RWPE1 (cell line): ENCODE measurements at places on chromosomes 4 and X.
A peak's percentile ranks its signal among the peaks of the same experiment; 100 is the strongest.

- DNase-seq: peak; percentile 30
Observed at GRCh38 chr4:39464886-39465501, 6.1 kb downstream of the LIAS start.

DNA sequence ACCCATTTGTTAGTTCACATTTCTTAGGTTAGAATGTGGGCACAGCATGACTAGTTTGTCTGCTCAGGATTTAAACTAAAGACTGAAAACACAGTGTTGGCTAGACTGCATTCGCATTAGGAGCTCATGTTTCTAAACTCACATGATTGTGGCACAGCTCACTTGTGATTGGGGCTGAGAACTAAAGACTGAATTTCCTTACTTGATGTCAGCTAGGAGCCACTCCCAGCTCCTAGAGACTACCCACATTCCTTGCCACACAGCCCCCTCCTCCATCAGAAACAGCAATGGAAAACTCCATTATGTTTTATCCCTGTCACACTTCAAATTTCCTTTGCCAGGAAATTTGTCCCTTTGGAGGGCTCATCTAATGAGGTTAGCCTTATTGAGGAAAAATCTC lies 170.2 kb upstream of the NUDT6 start:
- no peak for DNase-seq

GRCh38 chr4:84378356-84378755 lies 120.7 kb downstream of the NKX6-1 start:
- no peak for DNase-seq

DNA sequence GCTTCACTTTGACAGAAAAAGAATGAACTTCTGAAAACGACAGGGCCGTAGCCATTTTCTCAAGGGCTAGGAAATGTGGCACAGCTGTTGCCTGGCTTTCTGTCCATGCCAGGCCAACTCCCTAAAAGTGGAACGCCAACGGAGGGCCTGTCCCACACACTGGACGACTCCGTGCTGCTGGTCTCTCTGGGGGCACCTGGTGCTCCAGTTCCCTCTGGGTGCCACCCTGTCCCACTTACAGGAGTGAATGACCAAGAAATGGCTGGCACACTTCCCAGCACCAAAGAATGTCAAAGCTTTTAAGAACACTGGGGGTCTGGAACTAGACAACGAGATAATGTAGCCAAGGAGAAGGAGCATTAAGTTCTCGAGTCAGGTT lies 40.9 kb downstream of the GATB start:
- no peak for DNase-seq

GRCh38 chr4:101774807-101775206 lies 15.7 kb upstream of the BANK1 start:
- DNase-seq: no peak

DNA sequence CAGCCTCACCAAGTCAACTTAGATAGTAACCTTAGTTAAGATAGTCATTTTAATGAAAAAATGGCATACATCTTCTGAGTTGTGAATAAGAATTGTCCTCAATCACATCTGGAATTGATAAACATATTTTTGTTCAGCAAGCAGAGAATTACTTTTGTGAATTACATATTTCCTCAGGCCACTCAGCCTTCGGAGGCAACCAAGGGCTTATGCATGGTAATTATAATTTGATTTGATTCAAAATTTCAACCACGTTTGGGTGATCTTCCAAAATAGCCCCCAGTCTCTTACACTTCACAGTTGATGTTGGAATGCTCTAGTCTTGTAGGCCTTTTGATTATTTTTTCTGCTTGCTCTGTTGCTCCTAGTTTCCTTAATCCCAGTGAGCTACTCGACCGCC lies 63.4 kb downstream of the GALNTL6 start:
- DNase-seq: no peak

DNA sequence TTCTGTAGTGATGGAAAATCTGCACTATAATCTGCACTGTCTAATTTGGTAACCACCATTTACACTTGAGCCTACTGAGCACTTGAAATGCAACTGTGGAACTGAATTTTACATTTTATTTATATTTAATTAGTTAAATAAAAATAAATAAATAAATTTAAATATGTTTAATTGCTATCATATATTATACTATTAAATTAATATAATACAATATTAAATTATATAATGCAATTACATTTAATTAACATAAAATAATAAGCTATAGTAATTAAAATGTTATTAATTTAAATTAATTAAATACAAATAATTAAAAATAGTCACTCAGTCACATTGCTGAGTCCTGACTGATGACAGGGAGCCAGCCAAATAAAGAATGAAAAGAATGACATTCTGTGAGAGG lies 170.2 kb upstream of the F9 start:
- no peak for DNase-seq

DNA sequence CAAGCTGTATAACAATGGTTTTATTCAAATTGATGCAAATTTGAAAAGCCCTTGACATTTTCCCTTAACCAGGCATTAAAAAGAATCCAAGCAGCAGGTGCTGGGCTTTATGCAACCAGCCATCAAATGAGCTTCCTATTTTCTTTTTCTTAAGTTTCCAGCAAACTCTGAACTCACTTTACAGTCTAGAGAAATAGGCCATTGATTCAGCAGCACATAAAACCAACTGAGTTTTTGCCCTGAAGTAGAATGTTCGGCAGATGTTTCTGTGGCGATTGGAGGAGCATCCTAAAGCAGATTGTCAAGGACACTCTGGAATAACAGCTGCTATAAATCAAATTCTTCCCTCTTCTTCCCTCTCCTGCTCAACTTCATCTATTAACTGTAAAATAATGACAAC lies 582.8 kb upstream of the CPEB2 start:
- DNase-seq: no peak

DNA sequence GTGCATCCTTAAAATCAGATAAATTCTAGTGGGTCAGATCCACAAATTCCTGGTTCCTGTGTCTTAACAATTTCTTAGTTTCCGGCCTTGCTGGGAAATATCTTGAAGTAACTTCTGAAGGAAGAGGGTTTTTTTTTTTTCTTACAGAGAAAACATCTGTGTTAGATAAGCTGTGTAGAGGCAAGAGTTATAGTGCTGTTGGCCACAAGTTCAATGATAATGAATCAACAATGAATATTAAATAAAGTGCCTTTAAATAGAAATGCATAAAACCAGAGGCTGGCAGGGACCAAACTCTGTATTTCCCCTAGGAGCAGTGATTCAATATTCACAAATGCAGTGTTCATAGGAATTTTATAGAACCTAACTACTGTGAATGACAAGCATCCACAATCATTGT lies 711.9 kb upstream of the ATOH1 start:
- DNase-seq: no peak

GRCh38 chr4:7757501-7758471 lies 181.9 kb downstream of the AFAP1 start:
- no peak for DNase-seq

- DNase-seq: no peak
Observed at GRCh38 chr4:141132072-141132708, 1.1 kb downstream of the RNF150 start.

DNA sequence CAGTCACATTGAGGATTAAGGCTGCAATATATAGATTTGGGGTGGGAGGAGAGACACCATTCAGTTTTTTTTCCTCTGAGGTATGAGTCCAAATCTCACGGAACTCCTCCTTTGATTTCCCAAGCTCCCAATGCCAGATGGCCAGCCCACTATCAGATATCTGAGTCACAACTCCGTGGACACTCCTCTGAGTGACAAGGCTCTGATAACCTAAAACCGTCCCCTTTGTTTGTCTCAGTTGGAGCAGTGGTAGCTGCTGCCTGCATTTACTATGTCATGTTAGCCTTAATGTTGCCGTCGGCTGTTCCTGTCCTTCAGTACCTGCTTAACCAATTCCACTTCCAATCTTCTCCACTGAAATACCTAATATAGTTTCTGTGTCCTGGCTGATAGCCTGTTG lies 107.3 kb downstream of the DTHD1 start:
- no peak for DNase-seq

- peak; percentile 38 for DNase-seq
Observed at GRCh38 chrX:153689654-153690465, 2.1 kb downstream of the SLC6A8 start.

DNA sequence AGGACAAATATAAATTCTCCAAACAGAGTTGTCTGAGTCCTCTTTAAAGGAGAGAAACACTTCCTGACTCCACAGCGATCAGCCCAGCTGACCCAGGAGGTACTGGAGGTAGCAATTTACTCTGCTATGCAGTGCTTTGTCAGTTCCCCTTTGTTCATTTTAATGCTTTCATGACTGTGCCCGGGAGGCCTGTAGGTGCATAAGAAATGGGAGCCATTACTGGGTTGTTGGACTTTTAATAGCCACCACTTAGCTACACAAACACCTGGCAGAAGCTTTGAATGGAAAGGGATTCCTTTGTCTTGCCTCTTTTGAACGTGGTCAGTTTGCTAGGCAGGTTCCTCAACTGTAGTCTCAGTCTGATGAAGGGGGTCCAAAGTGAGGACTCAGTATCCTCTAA lies 59.0 kb upstream of the AFF2 start:
- no peak for DNase-seq

DNA sequence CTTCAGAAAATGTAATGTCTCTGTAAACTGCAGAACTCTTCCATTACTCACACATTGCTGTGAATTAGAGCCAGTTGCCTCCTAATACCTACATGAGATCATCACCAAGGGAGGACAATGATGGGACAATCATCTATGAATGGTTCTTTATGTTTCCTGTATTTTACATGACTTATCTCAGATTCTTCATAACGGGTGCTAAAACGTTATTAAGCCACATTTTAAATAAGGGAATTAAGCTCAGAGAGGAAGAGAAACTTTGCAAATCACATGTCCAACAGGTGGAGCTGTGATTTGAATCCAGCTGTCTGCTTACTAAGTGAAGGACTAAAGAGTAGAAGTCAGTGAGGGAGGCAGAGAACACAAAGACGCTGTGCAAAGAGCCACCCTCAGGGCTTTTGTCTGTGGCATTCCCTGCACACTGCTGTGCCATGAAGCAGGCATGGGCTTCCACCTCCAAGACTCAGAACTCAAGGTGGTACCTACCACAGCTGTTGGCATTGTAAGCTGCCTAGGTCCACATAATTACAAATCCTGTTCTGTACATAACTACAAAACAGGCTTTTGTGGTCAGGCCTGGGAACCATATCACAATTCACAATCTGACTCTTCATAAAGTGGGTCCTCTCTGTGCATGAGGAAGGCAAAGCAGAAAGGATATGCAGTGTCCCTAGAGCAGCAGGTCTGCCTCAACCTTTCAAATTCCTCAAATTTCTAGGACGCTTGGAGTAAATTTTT lies 12.8 kb downstream of the TBC1D9 start:
- no peak for DNase-seq

DNA sequence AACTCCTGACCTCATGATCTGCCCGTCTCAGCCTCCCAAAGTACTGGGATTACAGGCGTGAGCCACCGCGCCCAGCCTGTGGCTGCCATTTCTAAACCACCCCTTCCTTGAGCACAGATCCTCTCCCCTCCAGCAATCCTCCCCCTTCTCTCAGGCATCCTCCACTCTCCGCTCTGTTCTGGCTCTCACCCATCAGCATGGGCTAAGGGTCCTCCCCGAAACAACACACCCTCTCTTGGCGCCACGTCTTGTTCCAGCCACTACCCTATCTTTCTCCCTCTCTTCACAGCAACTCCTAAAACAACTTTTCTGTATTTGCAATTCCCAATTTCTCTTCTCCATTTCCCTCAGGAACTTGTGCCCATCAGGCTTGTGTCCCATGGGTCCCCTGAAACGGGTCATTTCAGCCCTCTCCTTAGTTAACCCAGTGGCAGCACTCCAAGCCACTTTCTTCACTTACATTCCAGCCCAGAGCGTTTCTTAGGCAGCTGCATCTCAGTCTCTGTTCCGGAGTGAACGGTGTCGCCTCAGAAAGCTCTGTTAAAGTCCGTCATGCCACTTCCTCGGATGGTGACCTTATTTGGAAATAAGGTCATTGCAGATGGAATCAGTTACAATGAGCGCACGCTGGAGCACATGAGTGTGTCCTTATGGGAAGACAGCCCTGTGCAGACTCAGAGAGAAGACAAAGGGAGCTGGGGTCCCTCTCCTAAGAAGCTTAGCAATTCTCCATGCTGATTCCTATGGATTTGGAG lies 28.3 kb upstream of the CLDN24 start:
- DNase-seq: no peak

DNA sequence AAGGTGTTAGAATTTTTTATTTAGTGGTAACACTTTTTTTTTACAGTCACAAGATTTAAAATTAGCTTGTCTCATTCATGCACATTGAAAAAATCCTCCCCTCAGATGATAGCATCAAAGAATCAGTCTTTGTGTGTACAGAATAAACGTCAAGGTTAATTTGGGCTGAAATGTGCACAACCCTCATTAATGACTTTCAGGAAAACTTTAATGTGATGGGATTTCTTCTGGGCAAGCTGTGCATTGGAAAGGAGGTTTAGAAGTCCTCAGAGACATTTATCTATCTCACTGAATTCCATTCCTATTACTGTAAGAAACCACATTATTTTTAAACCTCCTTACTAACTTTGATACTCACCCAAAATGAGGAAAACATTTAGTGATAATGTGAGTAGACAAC lies 88.2 kb upstream of the TECRL start:
- no peak for DNase-seq

DNA sequence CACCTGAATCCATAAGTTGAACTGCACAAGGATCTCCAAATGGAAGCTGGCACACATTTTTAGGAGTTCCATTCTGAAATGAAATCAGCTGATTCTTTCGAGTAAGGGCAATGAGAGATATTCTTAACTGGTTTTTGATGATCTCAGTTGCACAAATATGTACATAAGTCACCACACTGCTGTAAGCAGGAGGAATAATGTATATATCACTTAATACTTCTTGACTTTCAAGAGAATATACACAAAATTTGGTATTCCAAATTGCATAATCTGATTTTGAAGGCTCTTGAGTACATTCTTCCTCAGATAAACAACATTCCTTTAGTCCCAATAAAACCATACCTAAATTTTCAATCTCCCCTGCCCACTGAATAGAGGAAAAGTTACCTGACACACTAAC lies 8.2 kb downstream of the FANCB start:
- DNase-seq: no peak
